ENCODE measurements at places on chromosomes 2 and 18.

DNA sequence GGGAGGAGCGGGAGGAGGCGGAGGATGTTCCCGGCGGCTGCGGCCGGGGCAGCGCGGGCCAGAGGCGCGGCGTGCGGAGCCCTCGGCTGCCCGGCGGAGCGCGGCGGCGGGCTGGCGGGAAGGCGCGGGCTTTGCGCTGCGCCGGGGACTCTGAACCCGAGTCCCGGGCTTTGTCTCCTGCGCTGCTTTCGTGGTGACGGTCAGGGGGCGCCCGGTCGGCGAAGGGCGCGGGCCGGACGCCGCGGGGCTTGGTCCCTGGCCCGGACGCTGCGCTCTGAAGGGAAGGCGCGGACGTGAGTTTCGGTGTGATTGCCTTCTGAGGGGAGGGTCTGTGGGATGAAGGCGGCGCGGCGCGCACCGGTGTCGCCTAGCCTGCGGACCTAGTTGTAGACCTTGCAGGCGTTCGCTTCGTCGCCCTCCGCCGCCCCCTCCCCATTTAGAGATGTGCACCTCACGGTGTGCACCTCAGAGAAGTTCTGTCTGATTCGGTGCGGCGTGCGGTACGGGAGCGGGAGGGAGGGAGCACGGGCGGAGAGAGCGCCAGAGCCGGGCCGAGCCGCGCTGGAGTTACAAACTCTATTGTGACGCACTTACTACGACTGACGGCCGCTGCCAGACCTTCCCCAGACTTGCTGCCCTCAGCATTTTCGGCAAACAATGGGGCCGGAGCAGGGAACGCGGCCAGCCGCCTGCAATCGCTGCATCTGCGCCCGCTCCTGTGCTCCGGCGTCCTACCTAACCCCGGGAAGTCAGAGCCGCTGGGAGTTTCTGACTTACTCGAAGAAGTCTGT, 2.1 kb downstream of the BCL2L11 start:
- peak; percentile 17 for DNase-seq

GRCh38 chr2:134406311-134406710, 152.4 kb downstream of the MGAT5 start:
- DNase-seq, result no peak

- no peak for DNase-seq
Measured at GRCh38 chr2:95225658-95226057, 18.3 kb downstream of the ZNF892 start.

DNA sequence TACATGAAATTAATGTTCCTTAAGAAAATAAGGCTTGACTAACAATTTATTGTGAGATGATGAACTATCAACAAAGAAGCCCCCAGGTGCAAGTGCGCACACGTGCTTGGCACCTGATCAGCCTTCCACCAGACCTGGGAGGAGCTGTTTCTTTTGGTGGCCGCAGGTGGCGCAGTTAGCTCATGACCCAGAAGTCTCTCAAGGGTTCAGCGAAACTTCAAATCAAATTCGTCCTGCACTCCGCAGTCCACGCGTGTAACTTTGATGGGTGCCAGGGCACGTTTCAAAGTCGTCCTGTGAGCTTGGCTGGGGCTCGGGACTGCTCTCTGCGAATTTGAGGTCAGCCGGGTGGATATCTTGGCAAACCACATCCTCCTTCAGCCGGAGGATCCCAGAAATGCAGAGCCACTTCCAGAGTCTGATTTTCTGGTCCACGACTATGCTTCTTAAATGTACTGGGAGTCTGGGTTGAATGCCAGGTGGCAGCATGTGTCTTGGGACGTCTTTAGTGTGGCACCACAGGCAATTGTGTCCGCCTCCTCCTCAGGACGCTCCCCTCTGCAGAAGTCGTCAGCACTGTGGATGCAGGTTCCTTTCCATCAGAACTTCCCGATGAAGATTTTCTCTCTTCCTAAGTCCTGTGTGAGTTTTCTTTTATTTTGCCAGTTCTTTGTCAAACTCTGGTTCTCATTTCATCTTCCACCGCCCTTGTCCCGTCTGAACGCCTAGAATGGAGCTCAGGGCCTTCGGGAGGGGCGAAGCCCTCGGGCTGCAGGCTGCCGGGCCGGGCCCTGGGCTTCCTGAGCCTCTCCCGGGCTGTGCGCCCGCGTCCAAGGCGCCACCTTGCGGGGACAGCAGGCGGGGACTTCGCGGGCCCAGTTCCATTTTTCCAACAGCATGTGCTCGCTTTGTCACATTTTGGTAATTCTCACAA, 61.3 kb upstream of the RAPGEF4 start:
- DNase-seq, result peak; percentile 62

DNA sequence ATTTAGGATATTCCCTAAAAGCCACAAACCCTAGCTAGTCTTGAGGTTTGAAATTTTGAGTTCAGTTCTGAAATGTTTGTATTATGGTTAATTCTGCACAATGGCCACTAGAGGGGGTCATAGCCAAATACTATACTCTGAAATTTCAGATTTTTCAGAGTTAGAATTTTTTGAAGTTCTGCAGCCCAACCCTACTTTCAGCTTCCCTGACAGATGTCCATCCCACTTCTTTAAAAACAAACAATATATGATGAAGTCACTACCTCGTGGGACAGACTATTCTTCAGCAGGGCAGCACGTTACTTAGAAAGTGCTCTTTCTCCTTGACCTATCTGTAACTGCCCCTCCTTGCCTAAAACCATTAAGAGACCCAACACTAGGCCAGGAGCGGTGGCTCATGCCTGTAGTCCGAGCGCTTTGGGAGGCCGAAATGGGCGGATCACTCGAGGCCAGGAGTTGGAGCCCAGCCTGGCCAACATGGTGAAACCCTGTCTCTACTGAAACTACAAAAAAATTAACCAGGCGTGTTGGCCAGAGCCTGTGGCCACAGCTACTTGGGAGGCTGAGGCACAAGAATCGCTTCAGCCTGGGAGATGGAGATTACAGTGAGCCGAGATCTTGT, 48.2 kb upstream of the PAPOLG start:
- DNase-seq, result peak; percentile 72

DNA sequence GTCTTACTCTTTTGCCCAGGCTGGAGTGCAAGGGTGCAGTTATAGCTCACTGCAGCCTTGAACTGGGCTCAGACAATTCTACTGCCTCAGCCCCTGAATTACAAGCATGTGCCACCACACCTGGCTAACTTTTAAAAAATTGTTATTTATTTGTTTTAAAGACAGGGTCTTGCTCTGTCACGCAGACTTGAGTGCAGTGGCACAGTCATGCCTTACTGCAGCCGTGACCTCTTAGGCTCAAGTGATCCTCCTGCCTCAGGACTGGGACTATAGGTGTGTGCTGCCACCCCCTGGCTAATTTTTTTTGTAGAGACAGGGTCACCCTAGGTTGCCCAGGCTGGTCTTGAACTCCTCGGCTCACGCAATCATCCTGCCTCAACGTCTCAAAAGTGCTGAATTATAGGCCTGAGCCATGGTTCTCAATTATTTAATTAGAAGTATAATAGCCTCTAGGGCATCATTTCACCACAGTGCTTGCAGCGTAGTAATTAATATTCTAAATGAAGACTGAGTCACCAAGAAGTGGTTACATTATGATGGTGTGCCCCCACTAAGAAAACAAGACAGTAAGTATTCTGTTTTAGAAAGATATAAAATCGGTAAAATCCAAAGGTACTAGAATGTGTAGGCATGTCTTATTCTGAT, 69.6 kb downstream of the EML4 start:
- no peak for DNase-seq

DNA sequence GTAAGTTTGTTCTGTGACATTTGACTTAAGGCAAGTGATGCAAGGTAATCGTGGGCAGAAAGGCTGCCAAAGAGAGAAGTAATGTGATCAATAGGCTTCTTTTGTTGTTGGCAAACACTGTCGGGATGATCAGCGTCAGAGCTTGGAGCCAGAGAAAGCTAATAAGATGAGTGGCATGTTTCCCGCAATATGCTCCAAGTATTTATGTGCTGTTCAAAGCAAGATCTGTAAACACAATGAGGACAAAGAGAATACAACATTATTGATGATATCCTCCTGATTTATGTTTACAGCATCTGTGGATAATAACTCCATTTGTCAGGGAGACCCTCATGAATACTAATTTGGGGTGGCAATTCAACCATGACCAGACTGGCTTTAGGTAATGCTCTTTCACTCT, 603.3 kb downstream of the TDRD15 start:
- no peak for DNase-seq

- no peak for DNase-seq
Measured at GRCh38 chr2:63346411-63346810, 241.9 kb downstream of the WDPCP start.

GRCh38 chr18:13570216-13570615, 156.1 kb downstream of the FAM210A start:
- no peak for DNase-seq

DNA sequence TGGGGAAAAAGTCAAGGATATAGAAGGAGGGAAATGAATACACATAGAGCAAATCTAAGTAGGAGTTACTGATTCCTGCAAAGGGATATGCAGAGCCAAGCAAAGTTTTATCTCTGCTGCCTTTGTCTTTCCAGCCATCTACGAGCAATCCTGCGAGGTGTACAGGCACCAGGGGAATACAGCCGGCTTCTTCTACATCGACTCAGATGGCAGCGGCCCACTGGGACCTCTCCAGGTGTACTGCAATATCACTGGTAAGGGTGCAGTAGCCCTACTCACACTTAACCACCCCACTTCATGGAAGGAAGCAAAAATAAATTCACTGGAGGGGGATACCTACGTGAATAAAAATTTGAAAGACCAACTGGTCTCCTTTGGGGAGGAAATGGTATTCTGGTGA, 584.6 kb downstream of the CNTNAP5 start:
- DNase-seq, result no peak

DNA sequence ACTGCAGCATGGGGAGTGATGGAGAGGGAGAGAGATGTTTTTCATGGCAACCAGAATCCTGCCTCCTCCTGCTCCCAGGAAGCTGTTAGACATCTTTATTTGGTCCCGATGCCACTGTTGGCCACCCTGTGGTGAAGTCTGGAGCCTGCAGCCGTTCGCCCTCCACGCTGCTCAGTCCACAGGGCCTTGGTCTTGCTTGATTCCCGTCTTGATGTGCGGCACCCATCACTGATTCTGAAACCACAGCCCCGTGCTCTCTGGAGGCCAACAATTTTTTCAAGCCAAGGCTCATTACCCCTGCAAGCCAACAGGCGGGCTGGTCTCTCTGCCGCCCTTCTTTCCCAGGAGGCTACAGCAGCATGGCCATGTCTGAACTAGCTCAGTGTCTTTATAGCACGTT, 24.5 kb downstream of the SIGLEC15 start:
- DNase-seq, result no peak

- no peak for DNase-seq
Measured at GRCh38 chr18:3624546-3624934, 174.6 kb downstream of the TGIF1 start.

GRCh38 chr2:172513935-172514586, 41.8 kb upstream of the PDK1 start:
- DNase-seq, result no peak

- DNase-seq, result peak; percentile 38
Measured at GRCh38 chr2:176080540-176081375, 3.0 kb downstream of the EVX2 start.

DNA sequence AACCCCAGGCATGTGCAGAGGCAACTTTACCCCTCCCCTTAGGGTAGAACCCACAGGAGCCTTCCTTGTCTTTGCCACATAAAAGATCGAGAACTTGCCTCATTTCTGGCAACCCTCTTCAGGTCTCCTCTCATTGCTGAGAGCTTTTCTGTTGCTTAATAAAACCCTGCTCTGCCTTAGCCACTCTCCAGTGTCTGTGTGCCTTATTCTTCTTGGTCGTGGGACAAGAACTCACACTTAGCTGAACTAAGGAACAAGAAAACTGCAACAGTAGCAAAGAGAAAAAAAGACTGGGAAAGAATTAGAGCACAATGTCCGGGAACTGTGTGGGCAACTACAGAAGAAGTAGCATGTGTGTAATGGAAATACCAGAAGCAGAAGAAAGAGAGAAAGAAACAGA, 56.2 kb upstream of the SMIM21 start:
- DNase-seq, result no peak

DNA sequence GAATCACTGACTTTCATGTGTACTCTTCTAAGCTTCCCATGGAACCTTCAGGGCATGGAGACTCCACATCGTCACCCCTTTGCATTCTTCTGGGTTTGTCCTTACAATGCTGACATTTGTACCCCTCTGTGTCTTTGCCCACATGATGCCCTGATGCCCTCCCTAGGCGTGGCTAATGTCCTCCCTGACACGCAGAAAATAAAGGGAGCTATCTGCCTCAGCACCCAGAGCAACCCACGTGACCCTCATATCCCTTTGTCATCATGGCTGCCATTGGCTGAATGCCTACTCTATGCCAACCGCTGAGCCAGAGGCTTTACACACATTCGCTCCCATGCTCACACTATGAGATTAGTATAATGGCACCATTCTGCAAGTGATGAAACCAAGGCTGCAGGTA, 86.4 kb upstream of the KLHL29 start:
- no peak for DNase-seq

DNA sequence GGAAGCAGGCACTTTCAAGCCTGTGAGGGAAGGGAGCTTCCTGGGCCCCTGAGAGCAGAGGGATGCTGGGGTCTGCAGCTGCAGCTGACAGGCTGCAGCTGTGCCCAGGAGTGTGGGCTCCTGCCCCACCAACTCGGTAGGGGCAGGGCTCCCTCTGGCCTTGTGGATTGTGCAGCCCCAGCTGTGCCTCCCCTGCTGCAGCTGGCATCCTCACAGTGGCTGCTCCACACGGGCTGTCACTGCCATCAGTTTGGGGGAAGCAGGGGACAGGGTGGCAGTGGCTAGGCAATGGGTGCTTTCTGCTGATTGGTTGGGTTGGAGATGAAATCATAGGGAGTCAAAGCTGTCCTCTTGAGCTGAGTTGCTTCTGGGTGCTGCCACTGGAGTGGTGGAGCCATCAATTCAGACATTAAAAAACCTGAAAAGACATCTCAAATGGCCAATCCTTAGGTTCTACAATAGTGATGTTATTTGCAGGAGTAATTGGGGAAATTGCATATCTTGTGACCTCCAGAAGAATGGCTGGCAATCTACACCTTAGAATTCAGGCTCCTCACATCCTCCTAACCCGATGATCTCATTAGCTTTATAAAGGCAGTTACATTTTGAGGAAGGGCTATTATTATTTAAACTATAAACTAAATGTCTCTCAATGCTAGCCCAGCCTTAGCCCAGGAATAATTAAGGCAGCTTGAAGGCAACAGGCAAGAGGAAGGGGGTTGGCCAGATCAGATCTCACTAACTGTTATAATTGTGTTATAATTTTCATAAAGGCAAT, 41.3 kb downstream of the FAM171B start:
- DNase-seq, result no peak

DNA sequence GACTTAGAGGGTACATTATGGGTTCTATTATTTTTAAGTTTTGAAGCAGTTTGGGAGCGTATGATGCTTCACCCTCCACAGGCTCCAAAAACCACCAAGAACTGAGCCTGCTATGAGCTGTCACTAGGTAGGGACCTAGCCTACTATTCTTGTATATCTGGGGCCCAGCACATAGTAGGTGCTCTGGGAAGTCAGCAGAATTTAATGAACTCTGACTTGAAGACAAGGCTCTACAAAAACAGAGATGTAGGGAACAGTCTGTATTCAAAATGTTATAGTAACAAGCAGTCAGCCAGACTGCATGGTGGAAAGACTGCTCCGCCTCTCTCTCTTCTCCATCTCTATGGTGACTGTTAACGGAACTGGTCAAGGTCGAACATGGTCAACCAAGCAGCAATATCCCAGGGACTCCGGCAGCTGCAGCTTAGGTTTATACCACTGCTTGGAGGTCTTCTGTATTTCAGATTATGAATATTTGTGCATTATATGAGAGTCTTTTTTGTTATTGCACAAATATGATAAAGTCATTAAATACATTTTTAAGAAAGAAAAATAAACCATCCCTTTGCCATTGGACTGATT, 22.2 kb upstream of the YWHAQ start:
- peak; percentile 37 for DNase-seq
